ENCODE measurements at places on chromosomes 16 and 17.
A peak's percentile ranks its signal among the peaks of the same experiment; 100 is the strongest.

DNA sequence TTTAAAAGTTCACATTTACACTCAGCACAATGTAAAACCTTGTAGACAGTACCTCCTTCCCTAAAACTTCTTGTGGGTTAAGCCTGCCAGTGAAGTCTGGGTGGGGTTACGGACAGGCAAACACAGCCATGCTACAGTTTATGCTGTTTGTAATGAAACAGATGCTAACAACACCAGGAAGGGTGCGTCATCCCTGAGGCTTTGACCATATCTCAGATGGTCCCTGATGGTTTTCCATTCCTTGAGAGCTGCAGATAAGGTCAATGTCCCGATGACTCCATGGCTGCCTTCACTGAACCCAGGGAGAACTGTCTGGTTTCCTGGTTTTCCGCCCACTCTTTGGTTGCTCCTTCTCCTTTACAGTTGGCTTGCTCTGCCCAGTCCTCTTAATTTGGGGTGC lies 29.1 kb downstream of the GAS7 start:
- DNase-seq: no peak

GRCh38 chr17:49549691-49550678 lies 25.7 kb upstream of the NXPH3 start:
- no peak for DNase-seq

- DNase-seq: peak; percentile 66
These were observed 746 bp downstream of the HS3ST2 start for GRCh38 chr16:22814711-22815105.

- peak; percentile 24 for DNase-seq
These were observed 13.2 kb upstream of the TMEM100 start for GRCh38 chr17:55735731-55736405.

DNA sequence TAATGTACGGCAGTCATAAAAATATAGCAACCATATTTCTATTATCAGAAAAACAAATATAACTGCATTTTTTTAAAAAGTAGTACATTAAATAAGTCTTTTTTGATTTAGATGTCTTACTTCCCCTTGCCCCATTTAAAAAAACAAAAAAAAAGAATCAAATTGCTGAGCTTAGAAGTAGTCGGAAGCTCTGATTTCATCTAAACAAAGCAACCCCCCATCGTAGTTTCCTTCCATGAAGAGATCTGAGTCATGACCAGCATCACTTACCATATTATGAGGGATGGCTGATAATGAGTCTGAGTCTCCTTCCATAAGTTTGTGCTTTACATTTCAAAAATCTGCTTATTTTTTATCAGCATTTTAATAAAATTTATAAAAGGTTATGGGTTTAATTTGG lies 86.2 kb downstream of the ITFG1 start:
- no peak for DNase-seq

DNA sequence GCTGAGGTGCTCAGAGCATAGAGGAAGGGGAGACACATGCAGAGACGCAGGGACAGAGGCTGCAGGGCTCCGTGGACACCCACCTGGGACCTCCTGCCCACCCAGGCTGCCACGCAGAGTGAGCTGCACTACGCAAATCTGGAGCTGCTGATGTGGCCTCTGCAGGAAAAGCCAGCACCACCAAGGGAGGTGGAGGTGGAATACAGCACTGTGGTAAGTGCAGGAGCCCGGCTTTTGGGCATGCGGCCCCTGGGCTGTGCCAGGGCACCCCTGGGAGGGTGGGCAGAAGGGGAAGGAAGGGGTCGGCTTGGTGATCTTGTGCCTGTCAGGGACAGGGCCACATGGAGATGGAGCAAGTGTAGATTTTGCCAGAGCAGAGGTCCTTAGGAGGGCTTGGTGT lies 15.2 kb downstream of the CD300A start:
- DNase-seq: no peak

GRCh38 chr16:78549366-78549765 lies 449.9 kb downstream of the WWOX start:
- no peak for DNase-seq

DNA sequence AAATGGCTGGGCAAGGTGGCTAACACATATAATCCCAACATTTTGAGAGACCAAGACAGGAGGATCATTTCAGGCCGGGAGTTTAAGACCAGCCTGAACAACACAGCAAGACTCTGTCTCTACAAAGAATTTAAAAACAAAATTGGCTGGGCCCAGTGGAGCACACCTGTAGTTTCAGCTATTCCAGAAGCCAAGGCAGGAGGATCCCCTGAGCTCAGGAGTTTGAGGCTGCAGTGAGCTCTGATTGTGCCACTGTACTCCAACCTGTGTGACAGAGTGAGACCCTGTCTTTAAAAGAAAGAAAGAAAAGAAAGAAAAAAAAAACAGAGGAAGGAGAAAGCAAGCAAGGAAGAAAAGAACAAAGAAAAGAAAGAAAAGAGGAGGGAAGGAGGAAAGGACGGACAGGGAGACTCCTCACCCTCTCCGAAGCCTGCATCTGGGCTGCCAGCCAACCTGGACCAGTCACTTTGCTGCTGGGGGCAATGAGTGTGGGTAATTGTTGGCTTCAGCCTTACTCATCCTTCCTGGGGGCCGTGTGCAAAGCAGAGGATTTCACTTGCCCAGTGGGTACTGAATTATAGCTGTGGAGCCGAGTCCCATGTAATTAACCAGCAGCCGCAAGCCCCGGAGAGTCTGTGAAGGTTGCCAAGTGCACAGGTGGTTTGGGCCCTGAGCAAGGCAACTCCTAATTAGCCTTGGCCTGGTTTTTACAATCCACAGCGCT lies 6.7 kb upstream of the MT4 start:
- no peak for DNase-seq

DNA sequence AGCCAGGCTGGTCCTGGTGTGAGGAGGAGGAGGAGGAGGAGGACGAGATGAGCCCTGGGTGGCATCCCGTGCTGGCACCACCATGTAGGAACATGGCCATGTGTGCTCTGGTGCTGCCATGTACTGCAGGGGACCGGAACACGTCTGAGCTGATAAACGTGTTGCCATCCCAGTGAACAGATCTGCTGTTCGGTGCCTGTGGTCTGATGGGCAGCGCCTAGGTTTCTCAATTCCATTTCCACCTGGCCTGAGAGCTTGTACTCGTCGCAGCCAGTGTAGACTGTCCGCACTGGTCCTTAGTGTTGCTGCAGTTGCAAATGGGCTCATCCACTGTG lies 28.4 kb upstream of the FOXK2 start:
- no peak for DNase-seq

DNA sequence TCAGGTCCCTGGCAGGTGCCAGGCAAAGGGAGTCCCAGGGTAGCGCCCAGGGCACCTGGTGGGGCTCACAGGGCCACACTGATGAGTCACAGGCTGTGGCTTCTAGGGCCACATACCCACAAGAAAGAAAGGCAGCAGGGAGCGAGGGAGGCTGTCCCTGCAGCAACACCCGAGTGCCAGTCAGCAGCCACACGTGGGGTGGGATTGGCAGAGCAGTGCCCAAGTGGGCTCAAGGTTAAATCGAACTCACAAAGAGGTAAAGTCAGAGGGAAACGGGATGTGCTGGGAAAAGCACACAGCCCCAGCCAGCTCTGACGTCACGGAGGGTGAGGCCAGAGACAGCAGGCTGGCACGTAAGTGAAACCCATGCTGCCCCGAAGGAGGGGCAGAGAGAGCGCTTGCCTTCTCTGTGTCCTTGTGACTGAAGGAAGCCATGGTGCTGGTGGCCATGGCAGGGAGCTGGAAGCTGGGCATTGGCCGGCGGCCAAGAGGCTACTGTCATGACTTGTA lies 33.8 kb downstream of the FA2H start:
- no peak for DNase-seq

- no peak for DNase-seq
These were observed 17.2 kb upstream of the CACNG1 start for GRCh38 chr17:67027031-67027628.

Data from WTC11 (cell line).